ENCODE measurements at places on chromosomes 16 and 17.

DNA sequence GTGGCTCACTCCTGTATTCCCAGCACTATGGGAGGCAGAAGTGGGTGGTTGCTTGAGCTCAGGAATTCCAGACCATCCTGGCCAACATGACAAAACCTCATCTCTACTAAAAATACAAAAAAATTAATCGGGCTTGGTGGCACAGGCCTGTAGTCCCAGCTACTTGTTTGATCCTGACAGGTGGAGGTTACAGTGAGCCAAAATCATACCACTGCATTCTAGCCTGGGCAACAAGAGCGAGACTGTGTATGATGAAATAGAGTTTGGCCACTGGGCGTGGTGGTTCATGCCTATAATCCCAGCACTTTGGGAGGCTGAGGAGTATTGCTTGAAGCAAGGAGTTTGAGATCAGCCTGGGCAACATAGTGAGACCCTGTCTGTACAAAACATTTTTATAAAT, 173.3 kb downstream of the TANC2 start:
- DNase-seq = no peak

GRCh38 chr16:53583401-53583800, 80.4 kb upstream of the AKTIP start:
- DNase-seq = no peak

- DNase-seq = no peak
These were observed 44.8 kb downstream of the UTP18 start for GRCh38 chr17:51305182-51305581.

DNA sequence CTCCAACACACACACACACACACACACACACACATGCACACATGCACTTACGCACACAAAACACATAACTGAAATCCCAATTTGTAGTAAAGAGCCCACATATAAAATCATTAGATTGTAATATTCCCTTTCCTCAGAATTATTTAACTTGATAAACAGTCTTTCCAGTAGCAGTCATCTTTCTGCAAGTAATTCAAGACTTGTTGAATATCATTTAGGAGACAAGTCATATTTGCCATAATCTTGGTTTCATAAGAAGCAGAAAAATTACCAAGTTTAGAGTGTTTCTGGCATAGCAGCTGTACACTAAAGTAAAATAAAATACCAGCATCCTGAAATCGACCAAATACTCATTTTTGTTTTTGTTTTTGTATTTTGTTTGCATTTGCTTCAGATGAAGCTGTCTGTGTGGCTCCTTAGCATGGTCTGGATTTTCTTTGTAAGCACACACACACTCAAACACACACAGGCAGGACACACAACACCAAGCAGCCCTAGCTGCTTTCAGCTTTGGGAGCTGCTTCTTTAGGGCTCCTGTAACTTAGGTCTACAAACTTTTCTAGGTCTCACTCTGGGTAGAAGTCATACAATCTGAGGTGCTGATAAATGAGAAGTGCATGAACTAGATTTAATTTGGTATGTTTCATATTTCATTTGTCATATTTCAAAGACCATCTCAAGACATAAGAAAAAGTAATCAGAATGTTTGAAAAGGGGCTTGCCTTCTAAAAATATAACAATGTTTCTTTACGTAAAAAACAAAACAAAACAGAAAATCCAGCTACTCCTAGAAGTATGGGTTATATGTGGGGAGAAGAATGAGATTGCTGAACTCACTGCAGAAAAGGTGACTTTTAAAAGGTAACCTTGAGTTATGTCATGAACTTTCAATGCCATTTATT, 3.0 kb downstream of the SALL1 start:
- no peak for DNase-seq

- DNase-seq = no peak
These were observed 80.6 kb upstream of the CDH11 start for GRCh38 chr16:65202461-65202860.

DNA sequence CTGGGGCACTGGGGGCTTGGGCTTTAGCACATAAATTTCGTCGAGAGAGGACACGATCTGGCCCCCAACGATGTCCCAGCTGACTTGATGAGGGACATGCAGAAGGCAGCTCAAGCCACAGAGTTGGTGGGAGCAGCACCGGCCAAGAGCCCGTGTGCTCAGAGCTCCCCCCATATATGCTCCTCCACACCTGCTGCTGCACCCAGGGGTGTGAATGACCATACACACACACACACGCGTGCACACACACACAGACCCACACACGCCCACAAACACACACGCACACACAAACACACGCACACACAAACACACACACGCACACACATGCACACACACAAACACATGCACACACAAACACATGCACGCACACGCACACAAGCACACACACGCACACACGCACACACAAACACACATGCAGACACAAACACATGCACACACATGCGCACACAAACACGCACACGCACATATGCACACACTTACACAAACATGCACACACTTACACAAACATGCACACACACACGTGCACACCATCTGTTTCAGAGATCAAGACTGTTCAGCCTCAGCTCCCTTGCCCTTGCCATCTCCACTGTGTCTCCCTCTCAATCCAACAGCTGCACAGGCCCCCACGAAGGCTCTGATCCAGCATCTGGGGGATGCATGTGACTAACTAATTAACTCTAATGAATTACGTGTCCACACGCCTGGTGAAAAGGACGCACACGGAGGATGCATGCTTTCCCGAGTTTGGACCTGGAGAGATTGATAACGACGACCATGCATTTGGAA, 85.6 kb upstream of the TNRC6C start:
- no peak for DNase-seq

GRCh38 chr17:65100316-65101140, 36.6 kb upstream of the RGS9 start:
- DNase-seq = peak; percentile 86

- DNase-seq = peak; percentile 79
These were observed 678 bp upstream of the GH1 start for GRCh38 chr17:63919311-63919723.

DNA sequence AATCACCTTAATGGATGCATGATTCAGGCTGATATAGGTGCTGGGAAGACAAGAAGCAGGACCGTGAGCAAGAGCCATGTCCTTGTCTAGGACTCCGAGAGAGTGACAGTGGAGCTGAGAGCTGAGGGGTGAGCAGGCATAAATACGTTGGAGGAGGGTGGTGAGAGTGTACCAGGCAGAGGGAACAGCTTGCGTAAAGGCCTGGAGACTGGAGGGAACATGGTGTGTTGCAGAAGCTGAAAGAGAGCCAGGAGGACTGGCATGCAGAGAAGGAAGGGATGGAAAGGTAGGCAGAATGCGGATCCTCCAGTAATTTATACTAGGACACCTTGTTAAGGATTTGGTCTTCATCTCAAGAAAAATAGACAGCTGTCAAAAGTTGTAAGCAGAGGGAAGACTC, 653.2 kb downstream of the HS3ST4 start:
- no peak for DNase-seq

- peak; percentile 77 for DNase-seq
These were observed 204.1 kb upstream of the CIBAR2 start for GRCh38 chr16:85316321-85316919.

- no peak for DNase-seq
These were observed 16.8 kb upstream of the ENGASE start for GRCh38 chr17:79057737-79058385.

DNA sequence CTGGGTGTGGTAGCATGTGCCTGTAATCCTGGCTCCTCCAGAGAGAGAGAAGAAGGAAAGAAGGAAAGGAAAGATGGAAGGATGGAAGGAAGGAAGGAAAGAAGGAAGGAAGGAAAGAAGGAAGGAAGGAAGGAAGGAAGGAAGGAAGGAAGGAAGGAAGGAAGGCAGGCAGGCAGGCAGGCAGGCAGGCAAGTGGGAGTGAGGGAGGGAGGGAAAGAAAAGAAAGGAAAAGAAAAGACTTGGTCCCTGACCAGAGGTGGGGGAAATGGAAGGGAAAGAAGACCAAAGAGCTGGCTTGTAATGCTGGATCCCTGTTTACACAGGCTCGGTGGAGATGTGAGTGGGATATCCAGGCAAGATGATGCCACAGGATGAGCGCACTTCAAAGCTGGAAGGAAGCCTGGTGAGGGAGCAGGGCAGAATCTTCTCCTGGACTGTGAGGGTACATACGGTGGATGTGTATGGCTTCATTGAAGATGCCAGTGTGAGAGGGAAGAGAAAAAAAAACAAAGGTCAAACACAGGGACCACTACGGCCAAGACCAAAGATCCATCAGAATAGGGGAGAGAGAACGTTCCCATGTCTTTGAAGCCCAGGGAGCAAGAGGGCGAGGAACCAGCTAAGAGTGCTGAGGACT, 2.1 kb downstream of the CES1 start:
- DNase-seq = no peak

DNA sequence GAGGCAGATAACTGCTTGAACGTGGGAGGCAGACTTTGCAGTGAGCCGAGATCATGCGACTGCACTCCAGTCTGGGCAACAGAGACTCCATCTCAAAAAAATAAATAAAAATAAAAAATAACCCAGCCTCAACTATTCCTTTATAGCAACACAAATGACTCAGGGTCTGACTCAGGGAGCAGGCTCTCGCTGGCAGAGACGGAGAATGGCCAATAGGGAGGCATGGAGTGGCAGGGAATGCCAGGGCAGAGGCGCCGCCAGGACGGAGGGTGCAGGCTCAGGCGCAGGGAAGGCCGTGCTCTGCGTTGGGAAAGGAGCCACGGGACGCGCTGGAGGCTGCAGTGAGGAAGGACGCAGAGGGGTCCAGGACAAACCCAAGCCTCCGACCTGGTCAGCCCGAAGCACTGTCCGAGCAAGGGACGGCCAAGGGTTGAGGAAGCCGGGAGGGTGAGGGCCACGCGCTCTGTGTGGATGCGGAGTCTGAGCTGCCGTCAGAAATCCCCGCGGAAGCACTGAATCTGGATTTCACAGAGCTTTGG, 40.3 kb downstream of the PKD1 start:
- no peak for DNase-seq

DNA sequence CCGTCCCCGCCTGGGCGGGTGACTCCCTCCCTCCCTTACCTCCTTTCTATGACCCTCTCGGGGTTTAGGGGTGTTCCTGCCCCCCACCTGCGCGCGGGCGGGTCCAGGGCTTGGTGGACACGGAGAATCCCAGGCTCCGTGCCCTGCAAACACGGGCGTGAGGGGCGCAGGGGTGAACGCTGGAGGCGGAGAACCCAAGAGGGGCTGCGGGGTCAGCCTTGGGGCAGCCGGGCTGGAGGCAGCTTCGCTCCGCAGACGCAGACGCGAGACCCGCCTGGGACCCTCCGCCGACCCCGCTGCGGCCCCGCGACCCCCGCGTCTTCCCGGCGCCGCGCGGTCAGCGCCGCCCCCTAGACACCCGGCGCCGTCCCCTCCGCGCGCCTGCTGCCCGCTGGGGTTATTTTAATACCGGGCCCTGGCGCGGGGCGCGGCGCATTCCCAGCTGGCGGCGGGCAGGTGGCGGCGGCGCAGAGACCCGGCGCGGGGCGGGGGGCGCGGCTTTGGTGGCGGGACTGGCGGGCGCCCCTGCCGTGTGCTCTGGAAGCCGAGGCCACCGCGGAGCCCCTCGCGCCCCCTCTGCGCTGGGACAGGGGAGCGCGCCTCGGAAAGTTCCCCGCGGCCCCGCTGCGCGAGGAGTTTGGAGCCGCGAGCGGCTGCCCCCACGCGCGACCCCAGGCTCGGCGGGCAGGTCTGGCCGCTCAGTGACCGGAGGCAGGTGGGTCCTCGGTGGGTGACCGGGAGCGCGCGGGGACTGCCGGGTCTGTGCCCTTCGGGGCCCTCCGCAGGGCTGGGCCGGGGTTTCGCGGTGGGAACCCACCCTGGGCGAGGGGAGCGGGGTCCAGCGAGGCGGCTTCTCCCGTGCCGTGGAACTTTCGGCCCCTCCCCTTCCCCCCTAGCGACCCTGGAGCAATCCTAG, at the start of gene UTS2R:
UTS2R (plus strand) TSS at position 433 of the 916 bp plus-strand sequence. CDS start 2,560 bp downstream, outside the sequence.
- DNase-seq = no peak

- no peak for DNase-seq
These were observed 111.9 kb upstream of the TNRC6C start for GRCh38 chr17:77846531-77847085.

DNA sequence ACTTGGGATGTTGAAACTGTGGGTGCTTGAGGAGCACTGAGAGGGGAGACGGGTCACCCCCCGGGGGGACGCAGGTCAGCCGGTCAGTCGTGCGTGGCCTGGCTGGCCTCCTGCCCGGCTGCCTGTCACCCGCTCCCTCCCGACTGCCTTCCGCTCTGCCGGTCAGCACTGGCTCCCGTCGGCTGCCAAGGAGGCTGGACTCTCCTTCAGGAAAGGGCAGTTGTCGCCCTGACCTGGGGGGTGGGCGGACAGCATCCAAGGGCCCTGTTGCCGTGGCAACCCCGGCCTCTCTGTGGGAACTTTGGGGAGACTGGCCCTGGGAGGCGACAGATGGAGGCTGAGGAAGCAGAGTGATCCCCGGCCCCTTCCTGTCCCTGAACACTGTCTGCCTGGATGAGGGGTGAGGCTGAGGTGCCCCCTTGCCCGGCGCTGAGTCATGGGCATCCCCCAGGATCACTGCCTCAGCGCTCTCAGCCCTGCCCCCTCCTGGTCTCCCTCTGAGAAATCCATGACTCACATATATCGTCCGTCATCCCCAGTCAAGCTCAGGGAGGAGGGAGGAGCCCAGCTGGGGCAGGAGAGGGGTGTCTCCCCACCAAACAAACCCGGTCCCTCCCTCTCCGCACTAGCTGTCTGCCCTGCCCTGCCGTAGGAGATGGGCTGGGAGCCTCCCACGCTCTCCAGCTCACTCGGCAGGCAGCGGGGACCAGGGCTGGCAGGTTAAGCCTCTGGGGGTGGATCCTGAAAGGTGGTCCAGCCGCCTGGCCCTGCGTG, at the start of gene ADGRG1:
ADGRG1 (plus strand) TSS at position 623 of the 774 bp plus-strand sequence. CDS start 21,658 bp downstream, outside the sequence.
- DNase-seq = peak; percentile 52

- peak; percentile 26 for DNase-seq
These were observed 68.7 kb downstream of the AIPL1 start for GRCh38 chr17:6366221-6366666.

DNA sequence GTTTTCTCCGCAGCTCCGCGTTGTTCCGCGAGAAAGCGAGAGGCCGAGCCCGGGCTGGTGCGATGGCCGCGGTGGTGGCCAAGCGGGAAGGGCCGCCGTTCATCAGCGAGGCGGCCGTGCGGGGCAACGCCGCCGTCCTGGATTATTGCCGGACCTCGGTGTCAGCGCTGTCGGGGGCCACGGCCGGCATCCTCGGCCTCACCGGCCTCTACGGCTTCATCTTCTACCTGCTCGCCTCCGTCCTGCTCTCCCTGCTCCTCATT, 404 bp downstream of the EMC6 start:
- no peak for DNase-seq

DNA sequence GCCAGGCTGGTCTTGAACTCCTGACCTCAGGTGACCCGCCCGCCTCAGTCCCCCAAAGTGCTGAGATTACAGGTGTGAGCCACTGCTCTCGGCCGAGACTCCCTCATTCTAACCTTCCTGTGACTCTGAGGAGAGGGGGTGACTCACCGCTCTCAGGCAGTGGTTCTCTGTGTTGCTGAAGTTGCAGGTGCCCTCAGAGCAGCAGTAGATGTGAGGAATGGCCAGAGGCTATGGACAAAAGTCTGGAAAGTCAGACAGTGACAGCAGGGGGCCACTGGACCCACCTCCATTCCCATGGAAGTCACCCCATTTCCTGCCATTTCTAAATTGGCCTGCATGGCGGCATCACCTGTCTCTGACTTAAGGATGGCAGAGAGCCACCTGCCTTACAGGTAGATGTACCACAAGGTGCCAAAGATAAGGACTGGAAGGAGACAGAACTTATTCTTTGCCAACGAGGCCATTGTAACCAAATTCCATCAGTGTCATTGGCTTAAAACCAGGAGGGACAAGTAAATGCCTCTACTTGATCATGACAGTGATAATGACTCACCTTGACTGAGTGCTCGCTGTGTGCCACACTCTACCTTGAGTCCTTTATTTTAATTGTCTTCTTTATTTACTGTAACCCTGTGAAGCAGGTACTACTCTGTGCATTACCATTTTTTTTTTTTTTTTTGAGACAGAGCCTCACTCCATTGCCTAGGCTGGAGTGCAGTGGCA, 15.3 kb upstream of the CNOT1 start:
- DNase-seq = no peak

Data from WERI-Rb-1 (cell line).